Activated naive CD8-positive, alpha-beta T cell treated with anti-CD3 and anti-CD28 coated beads, Interleukin-2, amount 10 ng/mL, durations not matched to agents 7 days and 5 days (primary cell): ENCODE measurements at places on chromosomes 11 and 22. TPM values are rescaled to one million over a fixed set of nuclear protein-coding genes. Genes with fewer than 3 reads are reported as not detected.
A peak's percentile ranks its signal among the peaks of the same experiment; 100 is the strongest.

GRCh38 chr22:40244586-40244985 lies 66.9 kb downstream of the TNRC6B start:
- no peaks in the 10 kb centered on the region for H3K27me3 ChIP-seq
- peaks cover 25% of the 10 kb centered on the region for H3K36me3 ChIP-seq
- DNase-seq = no peak
- H3K4me3 ChIP-seq = no peak overlapping the region

- no peaks in the 10 kb centered on the region for H3K4me1 ChIP-seq
- no peak overlapping the region for H3K4me3 ChIP-seq
- H3K27ac ChIP-seq = no peak overlapping the region
- DNase-seq = no peak
- H3K36me3 ChIP-seq = no peaks in the 10 kb centered on the region
These were observed 294.6 kb upstream of the NARS2 start for GRCh38 chr11:78869293-78869692.

DNA sequence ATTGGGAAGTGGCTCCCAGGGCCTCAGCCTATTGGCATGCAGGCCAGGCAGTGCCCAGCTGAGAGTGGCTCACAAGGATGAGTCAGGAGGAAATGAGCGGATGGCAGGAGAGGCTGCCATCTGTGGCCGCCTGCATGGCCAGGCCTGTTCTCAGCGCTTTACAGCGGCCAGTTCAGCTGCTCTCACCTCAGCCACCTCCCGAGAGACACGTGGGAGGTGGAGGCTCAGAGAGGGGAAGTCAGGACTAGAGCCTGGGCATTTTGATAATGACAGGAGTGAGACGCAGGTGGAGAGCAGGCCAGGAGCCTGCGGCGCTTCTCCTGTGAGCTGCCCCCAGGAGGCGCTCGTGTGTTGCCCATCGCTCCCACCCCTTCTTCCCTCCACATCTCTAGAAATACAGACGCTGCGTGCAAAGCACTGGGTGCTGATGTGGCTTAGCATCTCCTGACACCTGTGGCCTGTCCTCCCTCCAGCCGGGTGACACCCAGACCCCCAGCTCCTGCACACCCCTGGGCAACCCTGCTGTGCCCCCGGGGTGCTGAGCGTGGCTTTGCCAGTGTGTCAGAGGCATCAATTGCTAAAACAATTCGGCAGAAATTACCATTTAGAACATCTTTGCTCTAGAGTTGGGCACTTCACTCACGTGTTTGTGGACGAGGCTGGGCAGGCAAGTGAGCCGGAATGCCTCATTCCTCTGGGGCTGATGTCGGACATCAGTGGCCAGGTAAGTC lies 21.4 kb upstream of the PANX2 start:
- H3K4me3 ChIP-seq = no peak overlapping the region
- no peak overlapping the region for H3K27ac ChIP-seq
- H3K27me3 ChIP-seq = no peaks in the 10 kb centered on the region
- peaks cover 4% of the 10 kb centered on the region for H3K4me1 ChIP-seq

DNA sequence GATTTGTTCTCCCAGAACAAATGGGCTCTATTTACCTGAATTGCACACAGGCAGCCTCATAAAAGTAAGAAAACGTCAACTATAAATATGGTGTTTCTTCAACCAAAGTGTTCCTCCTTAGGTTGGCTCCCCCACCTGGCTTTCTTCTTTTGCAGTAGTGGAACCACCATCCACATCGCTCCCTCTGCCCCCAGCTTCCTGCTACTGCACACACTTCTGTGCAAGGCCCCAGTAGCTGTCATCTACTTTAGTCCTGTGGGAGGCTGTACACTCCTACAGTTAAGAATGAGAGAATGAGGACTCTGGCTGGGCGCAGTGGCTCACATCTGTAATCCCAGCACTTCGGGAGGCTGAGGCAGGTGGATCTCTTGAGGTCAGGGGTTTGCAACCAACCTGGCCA lies 89.5 kb downstream of the BMAL1 start:
- H3K4me1 ChIP-seq = no peaks in the 10 kb centered on the region
- peaks cover 13% of the 10 kb centered on the region for H3K36me3 ChIP-seq
- DNase-seq = no peak
- H3K27ac ChIP-seq = no peak overlapping the region
- H3K27me3 ChIP-seq = no peaks in the 10 kb centered on the region

- H3K27me3 ChIP-seq = peaks cover 5% of the 10 kb centered on the region
- H3K4me1 ChIP-seq = no peaks in the 10 kb centered on the region
- H3K36me3 ChIP-seq = no peaks in the 10 kb centered on the region
- H3K4me3 ChIP-seq = no peak overlapping the region
These were observed 1091.8 kb downstream of the TBC1D22A start for GRCh38 chr22:47854251-47854650.

- H3K27ac ChIP-seq = no peak overlapping the region
- peaks cover 2% of the 10 kb centered on the region for H3K27me3 ChIP-seq
- DNase-seq = no peak
- peaks cover 2% of the 10 kb centered on the region for H3K36me3 ChIP-seq
- no peak overlapping the region for H3K4me3 ChIP-seq
These were observed 69.3 kb downstream of the PIWIL4 start for GRCh38 chr11:94636388-94636949.

- H3K27me3 ChIP-seq = peaks cover 6% of the 10 kb centered on the region
- no peak overlapping the region for H3K4me3 ChIP-seq
- H3K27ac ChIP-seq = no peak overlapping the region
- no peaks in the 10 kb centered on the region for H3K36me3 ChIP-seq
- peaks cover 15% of the 10 kb centered on the region for H3K4me1 ChIP-seq
- DNase-seq = peak; percentile 60
These were observed 8.2 kb downstream of the UPB1 start for GRCh38 chr22:24503137-24503842.

DNA sequence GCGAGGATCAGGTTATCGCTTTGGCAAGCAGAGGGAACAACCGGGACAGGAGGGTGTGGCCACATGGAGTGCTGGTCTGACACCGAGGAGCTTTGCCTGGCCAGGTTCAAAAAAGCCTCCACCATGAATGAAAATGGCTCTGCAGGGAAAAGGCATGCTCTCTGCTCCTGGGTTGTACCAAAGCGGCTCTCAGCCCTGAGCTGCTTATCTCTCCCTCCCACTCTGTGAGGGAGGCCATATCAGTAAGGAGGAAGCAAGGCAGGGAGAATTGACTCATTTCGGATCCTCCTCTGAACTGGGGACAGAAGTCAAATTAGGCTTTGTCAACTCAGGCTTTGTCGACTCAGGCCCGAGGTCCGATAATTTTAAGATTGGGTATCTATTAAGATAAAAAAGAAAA lies 82.9 kb upstream of the CRTAM start:
- no peak for DNase-seq
- peaks cover 73% of the 10 kb centered on the region for H3K4me1 ChIP-seq
- H3K4me3 ChIP-seq = no peak overlapping the region
- H3K27me3 ChIP-seq = no peaks in the 10 kb centered on the region

DNA sequence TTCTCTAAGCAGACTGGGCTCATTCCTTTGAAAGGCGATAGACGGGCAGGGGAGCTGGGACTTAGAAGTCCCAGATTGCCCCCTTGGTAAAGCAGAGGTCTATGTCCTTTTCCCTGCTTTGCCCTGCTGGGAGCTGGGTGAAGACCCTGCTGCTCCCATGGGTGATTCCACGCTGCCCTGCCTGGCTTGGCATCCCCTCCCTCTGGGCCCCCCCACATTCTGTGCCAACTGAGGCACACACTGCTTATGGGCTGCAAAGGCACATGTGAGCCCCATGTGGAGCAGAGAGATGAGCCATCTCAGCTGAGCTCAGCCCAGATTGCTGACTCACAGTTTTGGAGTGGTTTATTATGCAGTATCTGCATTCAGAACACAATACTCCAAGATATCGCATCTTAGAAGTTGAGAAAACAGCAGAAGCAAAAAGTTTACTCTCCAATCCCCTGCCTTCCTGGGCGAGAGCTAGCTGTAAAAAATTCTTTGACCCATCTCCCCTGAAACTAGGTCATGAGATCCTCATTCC lies 127.2 kb downstream of the ST3GAL4 start:
- H3K27me3 ChIP-seq = no peaks in the 10 kb centered on the region
- H3K27ac ChIP-seq = no peak overlapping the region
- H3K4me3 ChIP-seq = no peak overlapping the region
- DNase-seq = no peak
- H3K4me1 ChIP-seq = peaks cover 14% of the 10 kb centered on the region

GRCh38 chr11:62579252-62579651 lies 5.6 kb upstream of the EEF1G start:
- no peak for DNase-seq
- no peak overlapping the region for H3K27ac ChIP-seq
- H3K4me1 ChIP-seq = peaks cover 13% of the 10 kb centered on the region
- no peaks in the 10 kb centered on the region for H3K27me3 ChIP-seq

DNA sequence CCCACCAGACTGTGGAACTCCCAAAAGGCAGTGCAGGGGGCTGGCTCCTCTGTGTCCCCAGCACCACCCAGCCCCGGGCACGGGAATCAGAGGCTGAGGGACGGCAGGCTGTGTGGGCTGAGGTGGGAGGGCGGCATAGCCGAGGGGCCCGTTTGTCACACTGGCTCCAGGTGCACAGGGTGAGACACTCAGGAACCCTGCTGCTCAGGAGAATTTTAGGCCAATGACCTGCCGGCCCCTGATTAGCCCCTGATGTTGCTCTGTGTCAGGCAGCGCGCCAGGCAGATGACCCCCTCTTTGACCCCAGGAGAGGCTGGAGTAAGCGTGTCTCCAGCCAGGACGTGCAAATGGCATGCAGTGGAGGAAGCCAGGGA lies 52.7 kb downstream of the RTL6 start:
- no peaks in the 10 kb centered on the region for H3K36me3 ChIP-seq
- no peaks in the 10 kb centered on the region for H3K27me3 ChIP-seq
- DNase-seq = no peak
- H3K27ac ChIP-seq = no peak overlapping the region
- H3K4me1 ChIP-seq = no peaks in the 10 kb centered on the region

DNA sequence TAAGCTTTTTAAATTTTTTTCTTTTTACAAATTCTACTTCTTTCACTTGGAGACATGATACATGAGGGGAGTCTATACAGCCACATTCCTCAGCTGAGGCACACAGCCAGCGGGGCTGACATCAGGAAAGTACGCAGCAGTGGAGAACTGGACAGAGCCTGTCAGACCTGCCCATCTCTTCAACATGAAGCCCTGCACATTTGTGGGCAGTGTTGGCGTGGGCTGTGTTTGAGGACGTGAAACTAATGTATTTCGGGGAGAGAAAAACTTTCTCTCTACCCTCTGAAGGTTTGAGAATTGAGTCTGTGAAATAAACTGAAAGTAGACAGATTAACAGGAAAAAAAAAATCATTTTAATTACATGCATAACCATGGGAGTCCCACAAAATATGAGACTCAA lies 84.8 kb upstream of the HTATIP2 start:
- DNase-seq = no peak
- peaks cover 17% of the 10 kb centered on the region for H3K27me3 ChIP-seq
- peaks cover 10% of the 10 kb centered on the region for H3K4me1 ChIP-seq

- H3K27ac ChIP-seq = no peak overlapping the region
- H3K4me1 ChIP-seq = no peaks in the 10 kb centered on the region
- H3K4me3 ChIP-seq = no peak overlapping the region
- no peaks in the 10 kb centered on the region for H3K36me3 ChIP-seq
- peaks cover 5% of the 10 kb centered on the region for H3K27me3 ChIP-seq
These were observed 21.2 kb upstream of the OSBPL5 start for GRCh38 chr11:3186166-3186953.

DNA sequence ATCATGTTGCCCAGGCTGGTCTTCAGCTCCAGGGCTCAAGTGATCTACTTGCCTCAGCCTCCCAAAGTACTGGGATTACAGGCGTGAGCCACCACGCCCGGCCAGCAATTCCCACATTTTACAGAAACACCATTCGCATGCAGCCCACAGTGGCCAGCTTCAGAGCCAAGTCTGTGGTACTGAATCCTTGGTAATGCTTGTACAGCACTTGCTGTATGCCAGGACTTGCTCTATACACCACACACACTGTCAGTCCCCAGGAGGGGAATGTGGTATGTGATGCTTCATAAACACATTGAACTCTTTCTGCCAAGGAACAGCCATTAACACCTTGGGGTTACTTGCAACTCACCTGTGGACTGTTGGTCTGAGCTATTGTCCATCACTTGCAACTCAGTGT lies 119.4 kb downstream of the MED15 start:
- DNase-seq = no peak
- H3K27ac ChIP-seq = no peak overlapping the region
- no peaks in the 10 kb centered on the region for H3K36me3 ChIP-seq
- no peak overlapping the region for H3K4me3 ChIP-seq

DNA sequence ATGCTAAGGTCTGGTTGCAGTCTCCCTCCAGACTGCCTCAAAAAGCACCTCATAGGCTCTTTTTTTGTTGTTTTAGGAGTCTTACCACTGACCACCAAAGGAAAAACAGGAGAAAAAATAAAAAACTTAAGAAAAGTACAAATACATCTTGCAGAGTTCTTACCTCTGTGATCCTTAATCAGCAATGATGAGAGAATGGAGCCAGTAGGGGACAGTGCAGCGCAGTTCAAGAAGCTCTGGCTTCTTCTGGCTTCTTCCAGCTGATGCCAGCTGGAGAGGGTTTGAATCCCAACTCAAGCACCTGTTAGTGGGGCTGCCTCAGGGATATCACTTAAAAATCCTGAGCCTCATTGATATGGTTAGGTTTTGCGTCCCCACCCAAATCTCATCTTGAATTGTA lies 223.3 kb upstream of the ISX start:
- H3K36me3 ChIP-seq = no peaks in the 10 kb centered on the region
- H3K4me1 ChIP-seq = peaks cover 1% of the 10 kb centered on the region
- no peak overlapping the region for H3K4me3 ChIP-seq
- no peak overlapping the region for H3K27ac ChIP-seq
- DNase-seq = no peak

- no peak overlapping the region for H3K4me3 ChIP-seq
- no peaks in the 10 kb centered on the region for H3K27me3 ChIP-seq
- no peak for DNase-seq
These were observed 61.3 kb downstream of the MUC15 start for GRCh38 chr11:26510756-26511155.

DNA sequence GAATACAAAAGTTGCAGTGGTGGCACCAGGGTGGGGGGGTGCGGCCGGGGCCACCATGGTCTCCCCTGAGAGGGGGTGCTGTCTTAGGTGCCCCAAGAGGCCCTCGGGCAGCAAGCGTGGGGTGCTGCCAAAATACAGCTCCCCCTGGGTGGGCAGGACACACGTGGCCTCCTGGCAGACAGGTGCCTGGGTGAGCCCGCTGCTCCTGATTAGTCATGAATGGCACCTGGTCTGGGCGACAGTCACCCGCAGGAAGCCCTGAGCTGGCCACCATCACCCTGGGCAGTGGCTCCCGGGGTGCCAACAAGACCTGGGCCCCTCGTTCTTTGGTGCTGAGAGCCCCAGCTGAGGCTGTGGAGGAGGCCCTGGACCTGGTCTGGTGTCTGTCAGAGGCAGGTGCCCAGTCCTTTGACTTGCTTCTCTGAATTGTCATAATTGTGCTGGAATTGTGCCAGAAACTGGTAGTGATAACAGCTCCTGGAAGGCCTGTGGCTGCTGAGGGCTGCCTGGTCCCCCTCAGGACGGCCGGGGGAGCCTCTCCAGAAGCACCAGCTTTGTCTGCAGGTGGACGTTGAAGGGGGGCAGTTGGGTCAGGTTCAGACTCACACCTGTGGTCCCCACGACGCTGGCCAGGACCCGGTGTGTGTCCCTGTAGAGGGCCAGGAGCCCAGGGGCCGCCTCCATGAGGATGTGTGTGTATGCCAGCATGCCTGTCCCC lies 14.8 kb downstream of the ALG12 start:
- no peak overlapping the region for H3K27ac ChIP-seq
- H3K4me3 ChIP-seq = no peak overlapping the region
- no peaks in the 10 kb centered on the region for H3K27me3 ChIP-seq
- peak; percentile 16 for DNase-seq
- H3K4me1 ChIP-seq = peaks cover 5% of the 10 kb centered on the region

Gene OR4C13
- total RNA-seq = not detected

Gene QSER1
- 12.3 TPM for total RNA-seq

Gene MIOX
- not detected for total RNA-seq

Gene SMTNL1
- not detected for total RNA-seq

Gene FAM227A
- 0.23 TPM for total RNA-seq

Gene APOL4
- total RNA-seq = 6.5 TPM

Gene TRIM48
- total RNA-seq = not detected

Gene AASDHPPT
- total RNA-seq = 29.8 TPM

Gene NXPE4
- not detected for total RNA-seq

Gene MISFA
- 2.2 TPM for total RNA-seq
